ENCODE measurements at places on chromosomes 2 and 18. TPM values are rescaled to one million over a fixed set of nuclear protein-coding genes. Genes with fewer than 3 reads are reported as not detected.

GRCh38 chr2:159133797-159134196, 152.7 kb downstream of the WDSUB1 start:
- DNase-seq, result no peak

GRCh38 chr18:27695503-27695902, 481.4 kb downstream of the CDH2 start:
- H3K36me3 ChIP-seq, result no peaks in the 10 kb centered on the region
- no peak overlapping the region for H3K27ac ChIP-seq
- H3K4me1 ChIP-seq, result no peaks in the 10 kb centered on the region
- DNase-seq, result no peak
- H3K4me3 ChIP-seq, result no peak overlapping the region
- H3K27me3 ChIP-seq, result no peaks in the 10 kb centered on the region

DNA sequence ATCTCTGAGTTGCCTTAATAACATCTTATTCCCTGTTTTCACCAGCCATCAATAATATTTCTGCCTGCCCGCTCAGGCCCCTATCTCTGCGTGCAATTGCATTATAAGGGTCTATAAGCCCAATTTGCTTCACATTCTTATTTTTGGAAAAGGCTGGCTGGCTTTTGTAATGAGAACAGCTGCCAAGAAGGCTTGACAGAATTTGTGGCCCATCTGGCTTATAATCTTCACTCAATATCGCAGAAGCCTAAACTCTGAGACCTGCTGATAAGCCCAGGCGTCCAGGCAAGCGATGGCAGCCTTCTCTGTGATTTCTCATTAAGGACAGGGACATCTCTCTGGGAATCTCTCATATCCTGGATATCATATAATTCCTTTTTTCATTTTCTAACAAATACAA, 1618.6 kb upstream of the CELF4 start:
- DNase-seq, result no peak
- no peak overlapping the region for H3K4me3 ChIP-seq
- no peaks in the 10 kb centered on the region for H3K36me3 ChIP-seq
- H3K27ac ChIP-seq, result no peak overlapping the region

GRCh38 chr2:146209842-146210275, 1635.0 kb upstream of the ACVR2A start:
- no peaks in the 10 kb centered on the region for H3K4me1 ChIP-seq
- H3K27ac ChIP-seq, result no peak overlapping the region
- no peak overlapping the region for H3K4me3 ChIP-seq
- no peaks in the 10 kb centered on the region for H3K27me3 ChIP-seq
- no peak for DNase-seq

DNA sequence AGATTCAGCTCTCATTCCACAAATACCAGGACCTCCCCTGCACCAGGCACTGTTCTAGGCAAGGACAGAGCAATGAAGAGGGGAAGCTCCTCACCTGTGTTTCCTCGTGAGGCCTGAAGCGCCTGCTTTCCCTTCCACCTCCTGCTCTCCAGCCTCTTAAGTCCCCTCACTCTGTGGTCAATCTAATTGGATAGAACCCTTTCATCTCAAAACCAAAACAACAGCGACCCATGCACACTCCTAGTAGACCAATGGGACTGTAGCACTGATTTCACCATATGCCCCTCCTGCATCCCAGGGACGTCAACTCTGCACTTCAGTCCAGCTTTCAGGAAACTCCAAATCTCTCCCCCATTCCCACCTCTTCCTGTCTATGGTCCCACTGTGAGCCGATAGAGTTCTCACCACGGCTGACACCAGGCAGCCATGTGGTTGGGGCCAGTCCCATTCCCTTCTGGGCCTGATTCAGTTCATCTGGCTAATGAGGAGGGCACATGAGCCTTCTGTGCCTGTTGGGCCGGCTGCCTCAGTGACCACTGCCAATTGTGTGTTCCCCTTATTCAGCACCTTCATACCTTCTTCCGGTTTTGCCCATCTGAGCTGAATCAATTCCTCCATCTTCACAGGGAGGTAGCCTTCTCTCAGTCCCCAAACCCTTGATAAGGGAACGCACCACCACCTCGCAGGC, 33.3 kb upstream of the MAT2A start:
- peak overlapping the region; percentile 80 for H3K27ac ChIP-seq
- H3K4me3 ChIP-seq, result no peak overlapping the region
- H3K4me1 ChIP-seq, result peaks cover 47% of the 10 kb centered on the region
- H3K36me3 ChIP-seq, result no peaks in the 10 kb centered on the region
- no peak for DNase-seq

ACMSD gene
- total RNA-seq, result not detected

Measured in vagina (tissue), 2 donors.